Left hindlimb (tissue), 1 donor: ENCODE measurements at places on chromosomes 2 and 18.

DNA sequence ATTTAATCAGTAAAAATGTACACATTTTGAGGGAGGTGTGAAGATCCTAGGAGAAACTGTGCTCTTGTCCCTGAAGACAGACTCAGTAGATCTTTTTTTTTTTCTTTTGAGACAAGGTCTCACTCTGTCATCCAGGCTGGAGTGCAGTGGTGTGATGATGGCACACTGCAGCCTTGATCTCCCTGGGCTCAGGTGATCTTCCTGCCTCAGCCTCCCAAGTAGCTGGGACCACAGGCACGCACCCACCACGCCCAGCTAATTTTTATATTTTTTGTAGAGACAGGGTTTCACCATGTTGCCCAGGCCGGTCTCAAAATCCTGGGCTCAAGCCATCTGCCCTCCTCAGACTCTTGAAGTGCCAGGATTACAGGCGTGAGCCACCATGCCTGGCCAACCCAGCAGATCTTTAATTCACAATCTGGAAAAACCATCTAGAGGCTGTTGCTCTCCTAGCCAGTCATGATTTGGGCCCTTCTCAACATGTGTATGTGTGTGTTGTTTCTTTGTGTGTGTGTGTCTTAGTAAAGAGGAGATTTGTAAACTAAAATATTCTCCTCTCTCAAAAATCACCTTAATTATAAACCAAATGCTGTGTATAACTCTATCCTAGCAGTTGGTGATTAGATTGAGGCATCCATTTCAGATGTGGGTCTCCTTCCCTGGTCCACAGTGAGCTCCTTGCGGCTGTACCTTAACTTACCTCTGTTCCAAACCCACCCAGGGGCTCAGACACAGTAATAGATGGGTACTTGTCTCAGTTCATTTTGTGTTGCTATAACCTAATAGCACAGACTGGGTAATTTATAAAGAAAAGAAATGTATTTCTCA lies 3.9 kb upstream of the MYCN start:
- no peak for DNase-seq

DNA sequence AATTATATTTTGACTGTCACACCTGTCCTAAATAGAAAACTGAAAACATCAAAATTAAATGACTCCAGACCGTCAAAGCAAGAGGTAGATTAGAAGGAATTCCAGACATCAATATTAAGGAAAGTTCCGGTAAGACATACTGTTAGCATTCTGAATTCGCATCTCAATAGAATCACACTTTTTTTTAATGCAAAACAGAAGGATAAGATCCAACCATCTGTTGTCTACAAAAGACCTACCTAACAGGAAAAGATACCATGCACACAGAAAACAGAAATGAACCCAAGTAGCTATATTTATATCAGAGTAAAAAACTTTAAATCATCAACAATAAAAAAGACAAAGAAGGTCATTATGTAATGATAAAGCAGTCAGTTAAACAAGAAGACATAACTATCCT lies 145.0 kb downstream of the TMX3 start:
- no peak for DNase-seq

DNA sequence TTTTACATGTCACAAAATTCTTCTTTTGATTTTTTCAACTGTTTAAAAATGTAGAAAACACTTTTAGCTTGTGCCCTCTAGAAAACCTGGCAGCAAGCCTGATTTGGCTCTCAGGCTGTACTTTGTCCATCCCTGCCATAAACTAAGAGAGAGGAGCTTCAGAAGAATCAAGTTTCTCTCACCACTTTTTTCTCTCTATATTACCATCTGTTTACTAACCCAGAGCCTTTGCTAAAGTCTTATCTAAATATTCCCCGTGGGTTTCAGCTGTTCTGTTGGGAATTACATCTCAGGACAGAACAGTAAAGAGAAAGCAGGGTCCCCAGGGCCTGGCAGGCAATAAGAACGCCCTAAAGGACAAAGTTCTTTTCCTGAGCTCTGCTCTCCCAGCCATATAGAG lies 409.1 kb upstream of the CRIM1 start:
- no peak for DNase-seq

GRCh38 chr2:74481961-74482800 lies 617 bp downstream of the CCDC142 start:
- no peak for DNase-seq

GRCh38 chr2:51633073-51633472 lies 601.1 kb upstream of the NRXN1 start:
- DNase-seq: no peak

DNA sequence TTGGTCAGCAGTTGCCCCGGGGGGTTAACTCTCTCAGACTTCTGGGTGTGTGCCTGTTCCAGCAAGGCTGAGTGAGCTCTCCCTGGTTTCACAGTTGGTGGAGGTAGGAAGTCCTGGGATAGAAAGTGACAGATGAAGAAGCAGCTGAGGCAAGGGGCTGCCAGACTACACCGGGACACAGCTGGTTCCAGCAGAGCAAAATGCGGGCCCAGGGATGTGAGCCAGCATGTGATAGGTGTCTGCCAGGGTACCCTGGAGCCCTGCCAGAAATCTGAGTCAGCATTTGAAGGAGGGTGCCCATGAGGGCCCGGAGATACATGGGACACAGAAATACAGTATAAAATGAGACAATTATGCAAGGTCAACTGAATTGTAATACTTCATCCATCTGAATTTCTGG lies 79.3 kb upstream of the LGALSL start:
- DNase-seq: no peak

DNA sequence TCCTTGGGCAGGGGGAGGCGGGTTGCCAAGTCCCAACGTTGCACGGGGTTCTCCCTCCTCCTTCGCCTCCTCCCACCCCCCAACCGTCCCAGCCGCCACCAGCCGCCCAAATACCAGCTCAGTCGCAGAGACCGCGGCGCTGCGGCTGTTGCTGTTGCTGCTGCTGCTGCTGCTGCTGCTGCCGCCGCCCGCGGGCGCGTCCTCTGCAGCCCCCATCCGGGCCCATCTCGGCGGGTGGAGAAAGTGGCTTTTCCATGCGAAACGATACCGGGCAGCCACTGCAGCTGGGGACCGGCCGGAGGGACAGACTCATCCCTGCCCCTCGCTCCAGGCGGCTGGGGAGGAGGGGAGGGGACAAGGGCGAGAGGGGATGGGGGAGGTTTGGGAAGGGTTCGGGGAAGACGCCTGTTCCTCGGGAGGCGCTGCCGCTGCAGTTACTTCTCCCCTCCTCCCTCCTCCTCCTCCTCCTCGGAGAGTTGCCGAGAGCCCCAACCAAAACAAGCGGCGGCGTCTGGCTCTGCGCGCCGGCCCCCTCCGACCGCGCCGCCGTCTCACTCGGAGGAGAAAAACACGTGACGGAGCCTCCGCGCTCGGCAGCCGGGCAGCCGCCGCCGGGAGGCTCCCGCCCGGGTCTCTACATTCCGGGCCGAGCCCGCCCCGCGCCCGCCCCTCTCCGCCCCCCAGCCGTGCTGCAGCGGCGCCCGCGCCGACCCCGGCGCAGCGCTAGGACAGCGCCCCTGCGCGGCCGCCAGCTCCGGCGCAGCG lies at the start of gene IRS1:
IRS1 (minus strand) TSS at position 610 of the 765 bp plus-strand sequence. CDS start 1,082 bp downstream, outside the sequence.
- peak; percentile 89 for DNase-seq

DNA sequence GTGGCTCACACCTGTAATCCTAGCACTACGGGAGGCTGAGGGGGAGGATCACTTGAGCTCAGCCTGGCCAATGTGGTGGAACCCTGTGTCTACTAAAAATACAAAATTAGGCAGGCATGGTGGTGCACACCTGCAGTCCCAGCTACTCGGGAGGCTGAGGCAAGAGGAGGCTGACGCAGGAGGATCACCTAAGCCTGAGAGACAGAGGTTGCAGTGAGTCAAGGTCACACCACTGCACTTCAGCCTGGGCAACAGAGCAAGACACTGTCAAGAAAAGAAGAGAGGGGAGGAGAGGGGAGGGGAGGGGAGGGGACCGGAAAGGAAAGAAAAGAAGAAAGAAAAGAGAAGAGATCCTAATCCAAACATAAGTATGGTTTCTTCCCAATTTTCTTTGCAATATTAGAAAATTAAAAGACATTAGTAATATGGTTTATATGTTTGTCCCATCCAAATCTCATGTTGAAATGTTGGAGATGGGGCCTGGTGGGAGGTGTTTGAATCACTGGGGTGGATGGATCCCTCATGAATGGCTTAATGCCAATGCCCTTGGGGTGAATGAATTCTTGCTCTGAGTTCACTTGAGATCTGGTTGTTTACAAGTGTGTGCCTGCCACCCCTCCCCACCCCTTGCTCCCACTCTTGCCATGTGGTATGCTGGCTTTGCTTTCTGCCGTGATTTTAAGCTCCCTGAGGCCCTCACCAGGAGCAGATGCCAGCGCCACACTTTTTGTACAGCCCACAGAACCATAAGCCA lies 50.7 kb downstream of the TRIP12 start:
- DNase-seq: no peak

DNA sequence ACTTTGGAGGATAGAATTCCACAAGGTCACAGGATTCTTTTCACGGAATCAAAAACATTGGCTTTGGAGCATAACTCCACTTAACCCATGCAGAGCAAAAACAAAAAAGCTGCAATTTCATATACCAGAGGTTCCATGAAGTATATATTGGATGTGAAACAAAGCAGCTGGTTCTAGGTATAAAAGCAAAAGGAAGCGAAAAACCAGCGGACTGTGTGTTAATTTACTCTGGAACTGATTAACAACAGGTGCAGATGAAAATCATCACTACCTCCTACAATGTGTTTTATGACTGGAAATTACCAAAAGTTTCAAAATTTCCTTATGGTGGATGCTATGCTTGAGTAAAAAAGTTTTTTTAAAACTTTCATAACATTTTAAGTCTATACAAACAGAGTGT lies 54.4 kb upstream of the LINC00305 start:
- DNase-seq: no peak

DNA sequence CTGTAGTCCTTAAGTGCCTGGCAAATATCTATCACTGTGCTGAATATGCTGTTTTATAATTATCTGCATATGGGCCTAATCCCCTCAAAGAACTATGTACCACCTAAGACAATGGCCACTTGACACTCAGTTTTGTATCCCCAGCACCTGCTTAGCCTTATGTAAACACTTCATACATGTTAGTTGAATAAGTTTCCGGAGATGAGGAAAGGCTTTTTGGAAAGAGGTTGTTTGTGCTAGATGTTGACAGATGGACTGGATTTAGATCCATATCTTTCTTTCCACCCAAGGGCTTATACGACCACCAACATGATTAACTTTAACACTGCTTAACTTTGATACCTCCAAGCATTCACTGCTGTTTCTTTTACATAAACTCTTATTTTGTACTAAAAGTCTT lies 63.3 kb downstream of the FAM228A start:
- DNase-seq: no peak

GRCh38 chr2:52884761-52885352 lies 882.7 kb upstream of the CHAC2 start:
- DNase-seq: no peak

- no peak for DNase-seq
Measured at GRCh38 chr2:130762910-130763385, 7.6 kb downstream of the AMER3 start.

DNA sequence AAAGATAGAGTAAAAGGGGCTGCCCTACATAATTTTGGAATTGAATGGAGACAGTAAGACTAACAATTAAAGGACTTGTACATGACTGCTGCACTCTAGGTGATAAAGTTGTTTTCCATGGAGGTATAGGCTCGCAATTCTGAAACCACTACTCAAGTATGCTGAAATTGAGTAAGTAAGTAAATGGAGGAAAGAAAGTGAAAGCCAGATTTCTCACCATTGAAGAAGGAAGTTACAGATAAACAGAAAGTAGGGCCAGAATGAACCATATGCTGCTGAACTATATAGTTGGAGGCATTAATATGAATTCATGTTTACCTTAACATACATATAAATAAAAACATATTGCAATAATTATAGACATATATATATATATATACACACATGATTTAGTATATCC lies 225.7 kb upstream of the ST6GAL2 start:
- no peak for DNase-seq

- no peak for DNase-seq
Measured at GRCh38 chr2:204871231-204871953, 326.1 kb downstream of the PARD3B start.

- DNase-seq: no peak
Measured at GRCh38 chr2:3637692-3638455, 20.1 kb upstream of the ALLC start.

DNA sequence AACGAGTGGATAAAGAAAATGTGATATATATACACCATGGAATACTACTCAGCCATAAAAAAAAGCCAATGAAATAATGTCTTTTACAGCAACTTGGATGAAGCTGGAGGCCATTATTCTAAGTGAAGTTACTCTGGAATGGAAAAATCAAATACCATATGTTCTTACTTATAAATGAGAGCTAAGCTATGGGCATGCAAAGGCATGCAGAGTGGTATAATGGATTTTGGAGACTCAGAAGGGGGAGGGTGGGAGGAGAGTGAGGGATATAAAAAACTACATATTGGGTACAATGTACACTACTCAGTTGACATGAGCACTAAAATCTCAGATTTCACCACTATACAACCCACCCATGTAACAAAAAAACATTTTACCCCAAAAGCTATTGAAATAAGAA lies 1.7 kb upstream of the MSGN1 start:
- no peak for DNase-seq

GRCh38 chr2:46157072-46157965 lies 139.9 kb upstream of the EPAS1 start:
- no peak for DNase-seq

DNA sequence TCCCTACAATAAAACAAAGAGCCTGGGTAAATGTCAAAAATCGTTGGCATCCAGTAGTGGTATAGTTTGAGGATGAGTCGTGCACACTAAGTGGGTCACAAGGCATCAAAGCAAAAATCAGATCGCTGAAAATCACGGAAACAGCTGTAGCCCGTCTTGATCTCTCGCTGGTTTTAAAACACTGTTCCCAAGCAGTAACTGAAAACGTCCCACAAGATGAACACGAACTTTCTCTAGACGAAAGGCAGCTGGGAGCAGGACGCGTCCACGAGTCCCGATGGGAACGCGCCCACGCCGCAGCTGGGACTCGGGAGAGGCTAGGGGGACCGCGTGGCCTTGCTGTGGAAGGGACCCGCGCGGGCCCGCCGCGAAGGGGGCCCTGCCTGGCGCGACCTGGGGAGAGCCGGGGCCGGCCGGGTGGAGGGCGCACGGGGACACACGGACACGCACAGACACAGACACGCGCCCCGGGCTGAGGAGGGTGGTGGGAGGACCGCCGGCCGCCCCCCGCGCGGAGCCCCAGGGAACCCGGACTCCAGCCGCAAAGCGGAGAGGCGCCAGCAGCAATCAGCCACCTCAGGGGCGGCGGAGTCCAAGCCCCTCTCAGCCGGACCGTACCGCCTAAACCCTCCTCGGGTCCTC lies 651 bp downstream of the STK17B start:
- DNase-seq: peak; percentile 50
